ENCODE measurements at places on chromosomes 12 and 14.
A peak's percentile ranks its signal among the peaks of the same experiment; 100 is the strongest.

DNA sequence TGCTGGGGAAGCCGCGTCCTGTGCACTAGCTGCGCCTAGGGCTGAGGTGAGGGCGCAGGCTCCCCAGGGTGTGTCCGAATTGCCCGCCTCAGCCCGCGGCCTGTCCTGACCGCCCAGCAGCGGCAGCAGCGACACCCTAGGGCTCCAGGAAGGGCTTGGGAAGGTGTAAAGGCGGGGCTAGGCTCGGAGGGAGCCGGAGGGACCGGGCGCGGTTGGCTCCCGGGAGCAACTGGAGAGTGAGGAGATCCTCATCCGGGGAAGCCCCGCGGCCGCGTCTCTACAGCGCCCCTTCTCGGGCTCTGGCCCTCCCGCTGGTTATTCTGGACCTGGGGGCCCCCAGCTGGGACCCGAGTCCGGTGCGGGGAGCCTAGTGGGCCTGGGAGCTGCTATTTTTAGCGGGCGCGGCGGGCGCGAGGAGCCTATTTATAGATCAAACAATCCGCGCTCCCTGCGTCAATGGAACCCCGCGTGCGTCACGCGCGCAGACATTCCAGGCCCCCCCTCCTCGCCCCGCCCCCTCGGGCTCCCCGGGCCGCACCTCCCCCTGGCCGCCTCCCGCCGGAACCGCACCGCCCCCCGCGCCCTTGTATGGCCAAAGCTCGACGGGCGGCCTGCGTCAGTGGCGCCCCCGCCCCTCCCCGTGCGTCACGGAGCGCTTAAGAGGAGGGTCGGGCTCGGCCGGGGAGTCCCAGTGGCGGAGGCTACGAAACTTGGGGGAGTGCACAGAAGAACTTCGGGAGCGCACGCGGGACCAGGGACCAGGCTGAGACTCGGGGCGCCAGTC, at the start of gene NR4A1:
TSS of gene NR4A1 (plus strand) at position 685 of the 784 bp plus-strand sequence. CDS start 2,887 bp downstream, outside the sequence.
- peak; percentile 92 for DNase-seq

DNA sequence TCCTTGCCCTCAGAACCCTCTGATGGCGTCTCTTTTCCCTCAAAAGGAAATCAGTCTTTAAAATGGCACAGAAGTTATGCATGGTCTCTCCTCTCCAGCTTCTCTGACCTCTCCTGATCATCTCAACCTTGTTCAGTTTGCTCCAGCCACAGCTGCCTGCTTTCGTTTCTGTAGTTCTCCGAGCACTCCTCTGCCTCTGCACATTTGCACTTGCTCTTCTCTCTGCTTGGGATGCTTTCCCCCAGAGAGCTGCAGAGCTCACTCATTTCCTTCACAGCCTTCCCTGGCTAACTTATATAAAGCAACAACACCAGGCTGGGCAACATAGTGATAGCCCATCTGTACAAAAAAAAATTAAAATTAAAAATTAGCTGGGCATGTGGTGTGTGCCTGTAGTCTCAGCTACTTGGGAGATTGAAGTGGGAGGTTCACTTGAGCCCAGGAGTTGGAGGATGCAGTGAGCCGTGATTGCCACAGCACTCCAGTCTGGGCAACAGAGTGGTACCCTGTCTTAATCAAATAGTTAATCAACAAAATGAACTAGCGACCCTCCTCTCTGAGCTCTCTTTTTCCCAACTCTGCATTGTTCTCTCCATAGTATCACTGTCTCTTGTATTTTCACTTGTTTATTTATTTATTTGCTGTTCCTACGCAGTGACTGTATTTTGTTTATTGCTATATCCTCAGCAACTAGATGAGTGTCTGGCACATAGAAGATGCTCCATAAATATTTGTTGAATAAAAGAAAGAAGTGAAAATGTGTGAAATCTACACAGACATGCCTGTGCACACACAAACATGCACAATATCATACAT, 37.7 kb downstream of the PPFIBP1 start:
- no peak for DNase-seq

DNA sequence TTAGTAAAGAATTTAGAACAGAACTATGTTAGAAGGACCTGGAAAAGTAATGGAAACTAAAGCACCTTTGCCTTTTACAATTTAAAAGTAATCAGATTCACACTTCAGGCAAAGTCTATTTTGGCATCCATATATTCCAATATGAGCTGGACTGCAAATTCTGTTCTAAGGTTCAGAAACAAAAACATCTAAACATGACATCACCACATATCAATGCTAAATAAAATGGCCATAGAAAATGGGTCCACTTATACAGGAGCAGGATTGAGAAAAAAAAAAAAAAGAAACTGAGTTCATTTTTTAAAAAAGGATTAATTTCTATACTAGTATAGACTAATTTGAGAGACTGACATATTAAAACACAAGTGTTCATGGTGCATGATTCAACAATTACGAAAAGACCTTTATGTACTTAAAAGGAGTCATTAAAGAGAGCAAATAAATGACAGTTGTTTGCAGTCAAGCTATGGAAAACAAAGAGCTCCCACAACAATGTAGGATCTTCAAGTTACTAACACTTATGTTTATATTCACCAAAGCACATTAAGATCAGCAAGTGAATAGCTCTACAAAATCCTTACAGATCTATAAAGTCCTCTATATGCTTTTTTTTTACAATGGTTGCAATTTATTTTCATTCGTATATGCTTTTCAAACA, 45.7 kb downstream of the DICER1 start:
- no peak for DNase-seq

DNA sequence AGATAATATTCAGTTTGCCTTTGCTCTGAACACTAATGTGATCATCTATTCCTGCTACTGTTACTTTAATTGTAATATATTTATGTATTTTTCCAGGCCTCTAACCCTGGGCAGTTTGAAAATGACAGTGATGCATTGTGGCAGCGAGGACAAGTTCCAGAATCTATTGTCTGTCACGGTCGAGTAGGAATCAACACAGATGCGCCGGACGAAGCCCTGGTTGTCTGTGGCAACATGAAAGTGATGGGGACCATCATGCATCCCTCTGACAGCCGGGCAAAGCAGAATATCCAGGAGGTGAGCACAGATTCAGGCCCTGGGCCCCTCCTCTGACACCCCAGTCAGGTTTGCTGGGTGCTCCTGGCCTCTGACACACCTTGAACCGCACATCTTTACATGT, 78.5 kb downstream of the MYRFL start:
- DNase-seq = no peak

DNA sequence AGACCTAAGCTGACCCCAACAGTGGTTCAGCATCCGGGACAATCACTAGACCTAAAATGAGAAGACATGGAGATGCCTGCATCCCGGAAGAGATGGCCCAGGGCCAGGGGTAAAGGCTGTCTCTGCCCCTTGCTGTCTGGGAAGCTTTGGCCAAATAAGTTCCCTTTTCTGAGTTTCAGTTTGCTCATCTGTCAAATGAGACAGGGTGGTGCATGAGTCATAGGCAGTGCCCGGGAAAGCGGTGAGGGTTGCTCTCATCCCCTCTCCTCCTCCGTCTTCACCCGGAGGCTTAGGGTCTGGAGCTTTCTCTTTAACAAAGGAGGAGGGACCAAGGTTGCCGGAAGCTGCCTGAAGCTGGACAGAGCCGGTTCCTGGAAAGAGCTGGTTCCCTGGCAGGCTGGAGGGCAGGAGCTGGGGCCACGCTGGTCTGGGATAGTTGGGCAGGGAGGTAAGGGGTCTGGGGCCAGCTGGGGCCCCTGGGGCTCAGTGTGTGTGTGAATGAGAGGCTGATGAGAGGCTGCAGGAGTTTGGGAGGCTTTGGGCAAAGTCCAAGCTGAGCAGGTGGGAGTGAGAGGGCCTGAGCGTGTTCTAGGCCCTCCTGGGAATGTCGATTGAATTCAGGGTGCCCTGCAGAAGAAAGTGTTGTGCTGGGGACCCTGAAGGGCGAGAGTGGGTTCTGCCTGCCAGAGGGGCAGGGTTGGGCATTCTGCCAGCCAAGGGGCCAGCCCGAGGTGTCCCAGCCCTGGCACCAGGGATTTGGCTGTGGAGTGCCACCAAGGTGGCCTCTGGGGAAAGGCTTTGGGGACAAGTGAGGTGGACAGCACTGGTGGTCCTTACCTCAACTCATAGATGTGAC, at the start of gene SDSL:
TSS of gene SDSL (plus strand) at position 351 of the 856 bp plus-strand sequence. CDS start 5,603 bp downstream, outside the sequence.
- peak; percentile 78 for DNase-seq

DNA sequence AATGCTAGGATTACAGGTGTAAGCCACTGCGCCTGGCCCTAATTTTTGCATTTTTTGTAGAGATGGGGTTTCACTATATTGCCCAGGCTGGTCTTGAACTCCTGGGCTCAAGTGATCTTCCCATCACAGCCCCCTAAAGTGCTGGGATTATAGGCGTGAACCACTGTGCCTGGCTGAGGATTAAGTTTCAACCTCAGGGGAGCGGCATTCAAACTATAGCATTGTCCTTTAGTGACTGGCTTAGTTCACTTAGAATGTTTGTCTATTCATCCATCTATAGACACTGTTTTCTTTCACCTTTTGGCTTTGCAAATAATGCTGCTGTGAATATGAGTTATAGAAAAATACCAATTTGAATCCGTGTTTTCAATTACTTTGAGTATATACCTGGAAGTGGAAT, 25.2 kb downstream of the PTPN11 start:
- no peak for DNase-seq

DNA sequence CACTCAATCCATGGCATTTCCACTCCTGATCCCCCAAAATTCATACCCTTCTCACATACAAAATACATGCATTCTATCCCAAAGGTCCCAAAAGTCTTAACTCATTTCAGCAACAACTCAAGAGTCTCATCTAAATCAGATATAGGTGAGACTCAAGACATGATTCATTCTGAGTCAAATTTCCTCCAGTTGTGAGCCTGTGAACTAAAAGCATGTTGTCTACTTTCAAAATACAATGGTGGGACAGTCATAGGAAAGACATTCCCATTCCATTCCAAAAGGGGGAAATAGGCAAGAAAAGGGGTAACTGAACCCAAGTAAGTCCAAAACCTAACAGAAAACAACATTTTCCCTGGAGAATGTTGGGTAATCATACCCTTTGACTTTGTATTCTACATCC, 103.3 kb downstream of the C12orf75 start:
- DNase-seq = no peak

- DNase-seq = peak; percentile 47
Measured at GRCh38 chr12:72338437-72338836, 66.3 kb downstream of the TRHDE start.

DNA sequence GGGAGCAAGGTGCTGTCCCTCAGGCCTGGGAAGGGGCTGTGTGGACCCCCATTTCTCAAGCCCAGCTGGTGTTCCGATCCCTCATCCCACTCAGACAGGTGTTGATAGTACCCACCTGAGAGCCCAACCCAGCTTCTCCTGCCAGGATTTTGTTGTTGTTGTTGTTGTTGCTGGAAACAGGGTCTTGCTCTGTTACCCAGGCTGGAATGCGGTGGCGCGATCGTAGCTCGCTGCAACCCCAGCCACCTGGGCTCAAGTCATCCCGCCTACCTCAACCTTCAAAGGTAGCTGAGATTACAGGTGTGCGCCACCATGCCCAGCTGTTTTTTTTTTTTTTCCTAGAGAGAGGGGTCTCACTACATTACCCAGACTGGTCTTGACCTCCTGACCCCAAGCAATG, 209.9 kb downstream of the PHETA1 start:
- DNase-seq = no peak

DNA sequence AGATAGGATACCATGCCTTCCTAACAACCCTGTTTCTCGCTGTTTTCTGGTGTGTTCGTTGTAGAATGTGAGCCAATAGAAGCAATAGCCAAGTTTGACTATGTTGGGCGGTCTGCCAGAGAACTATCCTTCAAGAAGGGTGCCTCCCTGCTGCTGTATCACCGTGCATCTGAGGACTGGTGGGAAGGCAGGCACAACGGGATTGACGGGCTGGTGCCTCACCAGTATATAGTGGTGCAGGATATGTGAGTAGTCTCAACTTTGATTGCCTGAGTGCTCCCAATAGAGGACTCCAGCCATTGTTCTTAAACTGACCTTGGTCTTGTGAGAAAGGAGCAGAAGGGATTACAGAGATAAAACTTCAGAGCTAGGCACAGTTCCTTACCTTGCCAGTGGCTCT, 96.2 kb downstream of the KICS2 start:
- no peak for DNase-seq

- DNase-seq = peak; percentile 63
Measured at GRCh38 chr12:44875954-44876543, at the start of gene NELL2. NELL2 (minus strand) TSS chr12:44876315; CDS start chr12:44875869, 446 bp downstream.

- DNase-seq = no peak
Measured at GRCh38 chr12:50185970-50186663, 18.9 kb upstream of the CERS5 start.

DNA sequence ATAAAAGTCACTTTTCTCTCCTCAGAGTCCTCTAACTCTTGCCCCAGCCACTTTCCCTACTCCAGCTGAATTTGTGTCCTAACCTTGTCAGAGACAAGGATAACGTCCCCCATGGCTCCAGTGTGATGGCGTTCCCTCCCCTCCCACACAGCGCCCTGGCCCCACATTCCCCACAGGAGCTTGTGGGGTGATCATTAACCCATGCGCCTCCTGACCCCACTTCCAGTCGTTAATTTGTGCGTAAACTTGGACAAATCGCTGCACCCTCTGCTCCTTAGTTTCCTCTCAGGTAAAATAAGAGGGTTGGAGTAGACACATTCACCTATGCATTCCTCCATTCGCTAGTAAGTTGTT, 22.9 kb upstream of the BCDIN3D start:
- no peak for DNase-seq

- no peak for DNase-seq
Measured at GRCh38 chr12:31828071-31828470, 99.2 kb upstream of the AMN1 start.

DNA sequence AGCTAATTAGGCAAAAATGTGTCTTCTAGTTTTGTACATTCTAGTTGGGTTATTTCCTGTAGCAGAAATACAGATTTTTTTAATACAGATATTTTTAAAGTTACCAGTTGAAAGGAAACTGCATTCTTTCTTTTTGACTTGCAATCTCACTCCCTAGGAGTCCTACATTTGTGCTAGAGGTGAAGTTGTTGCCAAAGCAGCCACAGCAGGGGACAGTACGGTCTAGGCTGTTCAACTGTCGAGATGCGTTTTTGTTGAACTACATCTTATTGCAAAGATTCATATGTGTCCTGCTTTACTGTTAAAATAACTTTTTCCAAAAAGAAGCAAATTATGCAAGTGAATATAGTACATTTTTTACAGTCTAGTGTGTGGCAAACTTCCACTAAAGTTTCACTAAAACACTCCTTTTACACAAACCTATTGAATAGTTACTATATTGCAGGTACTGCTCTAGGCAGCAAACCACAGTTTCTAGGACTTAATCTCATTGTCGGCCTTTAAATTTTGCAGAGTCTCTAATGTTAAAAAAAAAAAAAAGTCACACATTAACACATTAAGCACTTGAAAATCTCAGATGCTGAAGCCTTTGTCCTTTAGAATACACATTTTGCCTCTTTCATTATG, 30.2 kb upstream of the SRGAP1 start:
- no peak for DNase-seq

DNA sequence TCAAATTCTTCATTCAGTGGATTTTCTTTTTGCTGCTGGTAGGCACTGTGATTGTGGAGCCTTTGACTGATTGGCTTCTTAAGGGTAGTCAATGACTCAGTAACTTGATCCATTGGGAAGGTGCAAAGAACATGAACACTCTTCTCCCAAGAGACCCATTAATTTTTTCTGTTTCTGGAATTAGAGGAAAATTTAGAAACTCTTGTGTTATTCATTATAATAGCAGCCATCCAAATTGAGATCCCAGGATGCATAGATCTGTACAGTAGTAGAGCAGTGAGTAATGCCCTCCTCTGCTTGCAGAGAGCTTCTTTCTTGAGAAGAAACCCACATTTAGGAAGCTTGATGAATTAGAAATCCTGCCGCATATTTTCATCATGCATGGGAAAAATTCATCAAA, 63.9 kb downstream of the MYRFL start:
- no peak for DNase-seq
